Stimulated activated CD4-positive, alpha-beta T cell treated with anti-CD3 and anti-CD28 coated beads, Interleukin-4, amount 100 ng/mL, for 1 hour (primary cell): ENCODE measurements at places on chromosomes 6 and 20.

GRCh38 chr6:169984181-169985120, 233.0 kb downstream of the ERMARD start:
- DNase-seq, result no peak

DNA sequence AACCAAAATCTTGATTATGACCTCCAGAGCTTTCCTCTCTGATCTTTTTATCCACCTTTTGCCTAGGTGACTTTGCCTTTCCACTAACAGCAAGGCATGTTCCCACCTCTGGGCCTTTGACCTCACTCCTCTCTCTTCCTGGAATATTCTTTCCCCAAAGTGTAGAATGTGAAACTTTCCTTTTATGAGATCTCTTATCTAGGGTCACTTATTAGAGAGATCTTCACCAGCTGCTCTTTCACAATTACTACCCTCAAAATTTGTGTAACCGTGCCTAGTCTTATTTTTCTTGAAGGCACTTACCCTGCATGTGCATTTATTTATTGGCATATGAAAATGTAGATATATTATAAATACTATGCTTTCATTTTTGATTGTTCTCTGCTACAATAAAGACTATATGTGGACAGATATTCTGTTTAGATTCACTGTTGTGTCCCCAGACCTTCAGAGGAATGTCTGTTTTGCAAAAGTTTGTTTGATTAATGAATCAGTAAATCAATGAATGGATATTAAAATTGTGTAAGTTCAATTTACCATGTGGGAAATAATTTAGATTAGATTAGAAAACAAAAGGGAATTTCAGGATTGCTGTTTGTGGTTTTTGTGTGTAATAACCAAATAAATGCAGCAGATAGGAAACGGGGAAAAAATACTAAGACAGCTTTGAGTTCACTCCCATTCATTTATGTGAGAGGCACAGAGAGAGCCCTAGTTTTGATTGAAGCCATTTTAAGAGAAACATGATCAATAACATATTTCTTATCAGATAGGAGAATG, 207.0 kb downstream of the ADGB start:
- DNase-seq, result no peak

- DNase-seq, result no peak
Observed at GRCh38 chr20:62405981-62406513, 1.0 kb downstream of the CABLES2 start.

- no peak for DNase-seq
Observed at GRCh38 chr20:58330687-58331086, 21.2 kb downstream of the RAB22A start.

GRCh38 chr20:8121666-8122065, 10.4 kb upstream of the PLCB1 start:
- DNase-seq, result no peak

GRCh38 chr6:52718550-52718949, 44.7 kb downstream of the GSTA2 start:
- DNase-seq, result no peak

DNA sequence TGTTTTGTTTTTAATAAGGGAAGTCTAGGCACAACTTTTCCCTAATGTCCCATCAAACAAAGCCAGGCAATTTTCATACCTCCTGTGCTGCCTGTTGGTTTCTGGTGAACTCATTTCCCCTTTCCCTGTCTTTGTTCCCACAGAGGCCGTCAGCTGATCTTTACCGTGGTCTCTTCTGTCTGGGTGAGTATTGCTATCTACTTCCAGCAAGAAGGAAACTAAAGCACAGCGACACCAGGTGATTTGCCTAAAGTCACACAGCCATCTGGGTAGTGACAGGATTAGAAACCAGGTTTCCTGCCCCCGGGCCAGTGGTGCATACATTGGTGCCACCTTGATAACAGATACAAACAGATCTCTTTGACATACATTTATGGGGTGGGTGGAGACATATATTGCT, 59.6 kb downstream of the RAB44 start:
- DNase-seq, result peak; percentile 27

- DNase-seq, result no peak
Observed at GRCh38 chr6:104625536-104625935, 234.2 kb downstream of the HACE1 start.

DNA sequence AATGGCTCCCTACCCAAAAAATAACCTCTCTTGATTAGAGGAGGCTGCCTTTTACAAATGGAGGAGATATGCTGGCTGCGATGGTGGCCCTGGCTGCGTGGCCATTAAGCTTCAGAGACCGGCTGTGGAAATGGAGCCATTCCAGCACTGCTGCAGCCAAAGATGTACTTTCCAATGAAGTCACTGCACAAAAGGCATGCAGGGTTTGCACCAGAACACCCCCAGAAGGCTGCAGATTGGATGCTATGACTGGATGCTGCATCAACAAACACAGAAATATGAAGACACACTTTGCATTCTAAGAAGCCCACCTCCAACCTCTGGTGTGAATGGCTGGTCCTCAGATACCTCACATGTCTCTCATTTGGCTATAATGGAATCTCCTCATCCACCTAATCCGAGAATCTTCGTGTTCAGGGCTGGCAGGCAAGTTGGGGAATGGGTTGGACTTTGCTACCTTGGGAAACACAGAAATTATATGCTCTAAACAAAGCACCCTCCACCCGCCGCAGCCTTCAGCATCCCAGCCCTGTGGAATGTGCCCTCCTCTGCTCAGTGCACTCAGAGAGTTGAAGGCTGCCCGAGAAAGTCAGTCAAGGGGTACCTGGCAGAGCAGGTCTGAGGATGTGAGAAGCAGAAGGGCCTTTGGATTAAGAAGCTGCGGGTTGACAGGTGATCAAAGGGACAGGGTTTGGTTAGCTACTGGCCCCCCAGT, 35.3 kb downstream of the APCDD1L start:
- no peak for DNase-seq

DNA sequence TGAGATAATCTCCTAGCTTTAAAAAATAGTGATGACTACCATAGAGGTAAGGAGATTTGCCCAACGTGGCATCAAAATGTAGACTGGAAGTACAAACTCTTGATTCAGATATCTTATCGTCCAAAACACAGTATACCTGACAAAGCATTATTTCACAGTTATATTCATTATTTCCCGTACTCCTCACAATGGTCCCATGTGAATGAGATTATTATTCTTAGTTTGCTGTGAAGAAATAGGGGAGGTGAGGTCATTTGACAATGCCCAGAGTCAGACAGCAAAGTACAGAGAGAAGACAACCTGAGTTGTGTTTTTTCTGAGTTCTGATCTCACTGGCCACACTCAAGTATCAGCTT, 1.2 kb upstream of the TFB1M start:
- DNase-seq, result no peak

GRCh38 chr6:55046869-55047422, 127.4 kb upstream of the HCRTR2 start:
- no peak for DNase-seq

DNA sequence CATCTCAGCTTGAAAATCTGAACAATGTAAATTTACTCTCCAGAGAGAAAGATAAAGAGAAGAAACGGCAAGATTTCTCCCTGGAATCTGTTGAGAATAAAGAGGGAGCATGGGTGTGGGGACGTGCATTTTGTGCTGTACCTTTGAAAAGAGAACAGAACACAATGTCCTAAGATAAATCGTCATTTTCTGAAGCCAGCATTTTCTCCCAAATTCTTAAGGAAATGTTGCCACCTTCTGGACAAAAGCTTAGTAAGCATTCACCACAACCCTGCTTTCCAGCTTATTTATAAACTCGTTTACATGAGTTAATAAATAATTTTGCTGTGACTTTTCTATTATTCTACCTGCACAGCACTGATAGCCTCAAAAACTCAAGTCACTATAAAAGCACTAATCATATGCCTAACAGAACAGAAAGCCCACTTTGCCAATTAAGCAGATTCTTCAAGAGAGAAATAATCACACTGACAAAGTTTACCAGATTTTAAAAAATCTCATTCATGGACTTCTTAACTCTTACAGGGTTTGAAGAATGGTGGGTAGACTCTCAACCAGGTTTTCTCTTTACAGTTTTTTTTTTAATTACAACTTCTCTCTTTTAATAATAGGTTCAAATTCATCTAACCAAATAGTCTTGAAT, 155.8 kb downstream of the MBOAT1 start:
- DNase-seq, result no peak

DNA sequence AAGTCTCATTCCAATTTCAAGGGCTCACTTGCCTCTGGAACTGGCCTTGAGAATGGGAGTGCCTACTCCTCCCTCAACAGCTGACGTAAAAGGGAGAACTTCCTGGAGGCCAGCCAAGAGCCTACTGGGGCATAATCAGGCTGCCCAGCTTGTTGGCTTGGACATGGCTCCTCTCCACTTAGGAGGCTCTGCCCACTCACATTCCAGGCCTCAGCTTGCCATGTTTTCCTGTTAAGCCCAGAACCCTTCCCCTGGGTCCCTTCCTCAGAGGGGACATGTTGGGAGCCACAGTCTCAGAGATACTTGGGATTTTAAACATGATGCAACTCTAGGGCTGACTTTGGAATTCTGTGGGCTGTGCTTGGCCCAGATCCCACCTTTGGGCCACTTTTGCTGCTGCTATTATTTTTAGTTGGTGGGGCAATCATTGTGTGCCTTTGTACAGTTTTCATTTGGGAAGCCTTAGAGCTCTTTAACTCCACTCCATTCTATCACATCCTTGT, 31.5 kb upstream of the ADTRP start:
- DNase-seq, result no peak

- peak; percentile 74 for DNase-seq
Observed at GRCh38 chr6:32087574-32088486, 21.3 kb downstream of the TNXB start.

GRCh38 chr6:35146453-35146852, 5.3 kb upstream of the TCP11 start:
- DNase-seq, result peak; percentile 15

GRCh38 chr6:109939654-109940053, 38.5 kb upstream of the GPR6 start:
- DNase-seq, result no peak

- DNase-seq, result no peak
Observed at GRCh38 chr6:42250274-42250931, 32.7 kb upstream of the MRPS10 start.

DNA sequence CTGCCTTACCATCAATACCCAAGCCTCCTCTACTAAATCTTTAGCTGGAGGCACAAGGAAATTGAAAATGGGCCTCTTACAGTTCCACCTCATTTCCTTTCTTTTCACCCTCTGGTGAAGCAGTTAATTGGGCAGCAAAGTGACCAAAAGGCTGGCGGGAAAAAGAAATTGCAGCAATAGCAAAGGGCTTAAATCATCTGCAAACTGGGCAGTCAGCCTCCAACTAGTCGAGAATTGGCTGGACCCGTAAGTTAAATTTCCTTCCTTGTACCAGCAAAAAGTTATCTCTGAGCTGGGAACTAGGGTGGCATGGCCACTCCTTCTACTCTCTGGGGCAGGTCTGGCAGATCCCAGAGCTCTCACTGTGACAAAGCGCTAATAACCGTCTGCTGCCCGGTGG, 33.5 kb downstream of the GHRH start:
- no peak for DNase-seq

- no peak for DNase-seq
Observed at GRCh38 chr6:49923826-49924225, 40.1 kb downstream of the DEFB114 start.

GRCh38 chr6:5723841-5724691, 282.7 kb downstream of the NRN1 start:
- no peak for DNase-seq

GRCh38 chr20:17357238-17357637, 130.4 kb downstream of the PCSK2 start:
- no peak for DNase-seq

DNA sequence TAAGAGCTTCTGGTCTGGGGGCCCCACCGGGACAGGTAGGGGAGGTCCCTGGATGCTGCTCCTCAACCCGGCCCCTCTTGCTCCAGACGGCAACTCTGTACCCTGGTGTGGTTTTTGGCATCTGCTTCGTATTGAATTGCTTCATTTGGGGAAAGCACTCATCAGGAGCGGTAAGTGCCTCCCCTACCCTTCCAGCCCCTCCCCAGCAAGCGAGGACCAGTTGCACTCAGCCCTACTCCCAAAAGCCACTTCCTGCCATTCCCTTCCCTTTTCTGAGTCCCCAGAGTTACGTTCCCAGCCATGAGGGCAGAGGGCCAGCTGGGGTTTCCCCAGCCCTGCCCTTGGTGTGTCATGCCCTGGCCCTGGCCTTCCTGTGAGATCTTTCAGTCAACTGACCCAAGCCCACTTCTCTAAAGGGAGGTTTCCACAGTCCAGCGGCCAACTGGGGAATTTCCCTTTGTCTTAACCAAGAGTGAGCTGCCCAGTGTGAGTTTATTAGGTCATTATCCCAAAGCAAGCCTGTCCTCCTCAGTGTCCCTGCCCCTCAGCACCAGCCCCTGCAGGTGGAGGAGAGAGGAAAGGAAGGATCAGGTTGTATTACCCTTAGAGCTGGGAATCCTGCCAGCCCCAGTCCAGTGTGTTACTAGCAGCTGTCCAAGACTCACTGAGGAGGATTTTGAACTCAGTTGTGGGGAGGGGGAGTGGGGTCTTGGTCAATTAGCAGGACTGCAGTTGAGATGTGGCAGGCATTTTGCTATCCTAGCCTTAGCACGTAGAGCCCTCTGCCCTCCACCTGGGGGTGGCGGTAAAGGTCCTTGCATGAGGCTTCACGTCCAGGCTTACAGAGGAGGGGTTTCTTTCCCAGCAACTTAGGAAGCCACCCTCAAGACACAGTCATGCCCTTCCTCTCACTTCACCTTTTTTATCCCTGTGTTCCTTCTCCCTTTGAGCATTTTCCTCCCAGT, 45.8 kb downstream of the TM9SF4 start:
- peak; percentile 37 for DNase-seq

GRCh38 chr6:113050979-113051378, 703.8 kb downstream of the RFPL4B start:
- DNase-seq, result no peak

GRCh38 chr6:141925001-141925400, 207.7 kb upstream of the GJE1 start:
- no peak for DNase-seq

- no peak for DNase-seq
Observed at GRCh38 chr6:52554684-52555280, 22.1 kb downstream of the TRAM2 start.

- no peak for DNase-seq
Observed at GRCh38 chr20:53084408-53084997, 112.3 kb downstream of the TSHZ2 start.

DNA sequence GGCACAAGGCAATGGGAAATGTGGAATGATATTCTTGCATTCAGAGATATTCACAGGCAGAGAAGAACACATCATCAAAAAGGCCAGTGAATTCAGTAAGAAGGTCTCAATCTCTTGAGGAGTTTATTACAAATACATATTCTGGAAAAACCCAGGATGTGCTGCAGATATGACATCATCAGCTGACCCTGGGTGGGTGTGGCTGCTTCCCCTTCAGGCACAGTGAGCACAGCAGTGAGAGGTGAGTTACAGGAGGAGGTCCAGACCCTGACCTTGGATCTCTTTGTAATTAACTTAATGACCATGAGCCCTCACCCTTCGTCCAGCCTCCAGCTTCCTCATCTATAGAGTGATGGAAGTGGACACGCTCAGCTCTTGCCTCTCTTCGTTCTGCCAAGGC, 147.5 kb upstream of the SYNDIG1 start:
- DNase-seq, result no peak

- DNase-seq, result no peak
Observed at GRCh38 chr6:40986364-40986763, 52.7 kb downstream of the UNC5CL start.
